Vagina (tissue), 2 donors: ENCODE measurements at places on chromosomes 4 and X. TPM values are rescaled to one million over a fixed set of nuclear protein-coding genes. Genes with fewer than 3 reads are reported as not detected.

DNA sequence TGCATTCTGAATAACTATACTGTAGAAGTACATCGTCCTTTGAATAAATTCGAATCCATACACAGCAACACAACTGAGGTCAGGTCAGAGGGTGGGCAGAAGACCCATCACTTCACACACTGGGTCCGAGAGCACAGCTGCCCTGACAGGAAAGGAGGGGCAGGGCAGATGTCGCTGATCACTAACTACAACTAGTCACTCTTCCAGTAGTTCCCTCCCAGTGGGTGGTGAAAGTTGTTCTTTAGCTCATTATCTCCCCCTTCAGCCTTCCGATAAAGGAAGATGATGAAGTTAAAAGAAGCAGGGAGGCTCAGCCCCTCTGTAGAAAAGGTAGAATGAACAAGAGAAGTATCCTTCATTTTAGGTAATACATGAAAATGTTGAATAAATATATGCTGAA is 278.9 kb downstream of the INPP4B start:
- DNase-seq = no peak

DNA sequence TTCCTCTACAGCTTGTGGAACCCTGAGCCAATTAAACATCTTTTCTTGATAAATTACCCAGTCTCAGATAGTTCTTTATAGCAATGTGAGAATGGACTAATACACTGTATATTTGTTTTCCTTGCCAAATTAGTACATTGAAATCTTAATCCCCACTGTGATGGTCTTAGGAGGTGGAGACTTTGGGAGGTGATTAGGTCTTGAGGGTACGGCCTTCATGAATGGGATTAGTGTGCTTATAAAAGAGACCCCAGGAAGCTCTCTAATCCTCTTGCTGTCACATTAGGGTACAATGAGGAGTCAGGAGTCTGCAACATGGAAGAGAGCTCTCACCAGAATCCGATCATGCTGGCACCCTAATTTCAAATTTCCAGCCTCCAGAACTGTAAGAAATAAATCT is 86.6 kb downstream of the TIGD2 start:
- DNase-seq = no peak

- no peak for DNase-seq
These were observed 99.6 kb downstream of the DHRSX start for GRCh38 chrX:2401201-2401589.

DNA sequence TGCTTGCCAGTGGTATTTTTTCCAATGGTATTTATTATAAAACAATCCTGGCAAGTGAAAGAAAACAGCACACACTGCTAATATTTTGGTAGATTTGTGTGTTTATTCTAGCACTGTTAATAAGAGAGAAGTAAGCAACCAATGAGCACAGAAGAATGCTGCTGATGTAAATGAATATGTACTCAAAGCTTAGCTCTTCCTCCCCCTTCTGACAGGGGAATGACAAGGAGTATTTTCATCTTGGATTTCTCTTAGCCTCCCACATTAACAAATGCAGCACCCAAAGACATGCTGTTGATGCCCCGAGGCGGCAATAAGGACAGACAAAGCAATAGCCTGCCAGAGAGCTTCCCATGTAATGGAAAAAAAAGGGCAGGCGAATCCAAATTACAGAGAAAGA is 18.6 kb downstream of the ARHGAP6 start:
- DNase-seq = no peak

- DNase-seq = no peak
These were observed 33.8 kb downstream of the TXK start for GRCh38 chr4:48100256-48100655.

DNA sequence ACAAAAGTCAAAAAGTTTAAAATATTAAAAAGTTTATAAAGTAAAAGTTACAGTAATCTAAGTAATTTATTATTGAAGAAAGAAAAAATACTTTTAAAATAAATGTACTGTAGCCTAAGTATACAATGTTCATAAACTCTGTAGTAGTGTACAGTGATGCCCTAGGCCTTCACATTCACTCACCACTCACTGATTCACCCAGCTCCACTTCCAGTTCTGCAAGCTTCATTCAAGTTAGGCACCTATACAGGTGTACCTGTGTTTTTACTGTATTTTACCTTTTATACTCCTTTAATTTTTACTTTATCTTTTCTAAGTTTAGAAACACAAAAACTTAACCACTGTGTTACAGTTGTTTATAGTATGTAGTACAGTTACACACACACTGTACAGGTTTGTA is 40.1 kb upstream of the AGA start:
- no peak for DNase-seq

DNA sequence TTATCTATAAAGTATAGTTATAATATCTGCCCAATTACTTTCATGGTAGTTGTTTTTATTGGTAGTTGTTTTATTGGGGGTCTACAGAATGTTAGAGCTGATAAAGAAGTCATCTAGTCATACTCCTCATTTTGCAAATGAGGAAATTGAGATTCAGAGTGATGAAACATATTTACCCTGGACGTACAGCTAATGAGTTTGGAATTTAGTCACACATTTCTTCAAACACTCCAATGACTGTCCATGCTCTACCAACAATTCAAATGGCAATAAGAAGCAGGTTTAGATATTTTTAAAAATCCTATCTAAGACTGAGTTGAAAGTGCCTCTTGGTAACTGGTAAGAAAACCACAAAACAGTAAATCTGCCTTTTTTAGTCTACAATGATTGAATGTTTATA is 98.2 kb downstream of the MAGEC1 start:
- DNase-seq = no peak

- no peak for DNase-seq
These were observed 33.9 kb upstream of the HPF1 start for GRCh38 chr4:169791527-169792156.

GRCh38 chrX:136318156-136318555 is 17.4 kb downstream of the ADGRG4 start:
- DNase-seq = no peak

DNA sequence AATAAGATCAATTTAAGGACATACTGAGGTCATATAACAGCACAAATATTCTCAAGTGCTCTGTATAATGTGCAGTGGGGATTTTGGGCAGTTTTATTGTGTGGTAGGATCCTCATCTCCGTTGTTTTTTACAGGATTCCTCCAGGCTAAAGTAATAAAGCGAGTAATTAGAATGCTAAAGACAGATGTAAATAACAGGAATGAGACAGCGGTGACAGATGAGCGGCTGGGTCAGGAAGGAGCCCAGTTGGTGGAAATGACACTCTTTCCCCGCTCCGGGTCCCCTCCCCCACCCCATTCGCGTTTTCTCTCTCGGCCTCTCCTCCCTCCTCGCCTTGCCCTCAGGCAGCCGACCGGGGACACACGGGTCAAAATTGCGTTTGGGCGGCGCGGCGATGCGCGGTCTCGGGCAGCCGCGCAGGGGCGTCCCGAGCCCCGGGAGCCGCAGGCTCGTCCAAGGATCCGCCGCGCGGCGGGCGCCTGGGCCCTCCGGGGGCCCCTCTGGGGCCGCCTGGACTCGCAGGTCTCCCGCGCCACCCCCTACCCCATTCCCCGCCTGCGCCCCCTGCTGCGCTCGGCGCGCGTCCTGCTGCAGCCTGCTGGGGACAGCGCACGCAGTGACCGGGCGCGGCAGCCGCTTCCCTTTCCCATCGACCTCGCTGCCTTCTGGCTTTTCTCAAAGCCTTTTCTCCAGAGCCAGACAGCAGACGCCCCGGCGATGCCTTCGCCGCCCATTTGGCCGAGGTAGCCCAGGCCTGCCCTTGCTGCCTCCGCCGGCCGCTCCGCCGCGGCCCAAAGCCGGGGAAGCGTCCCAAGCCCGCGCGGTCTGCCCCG is 16.2 kb downstream of the POU4F2 start:
- DNase-seq = no peak

GRCh38 chr4:176334066-176334465 is 14.3 kb downstream of the SPCS3 start:
- DNase-seq = no peak

DNA sequence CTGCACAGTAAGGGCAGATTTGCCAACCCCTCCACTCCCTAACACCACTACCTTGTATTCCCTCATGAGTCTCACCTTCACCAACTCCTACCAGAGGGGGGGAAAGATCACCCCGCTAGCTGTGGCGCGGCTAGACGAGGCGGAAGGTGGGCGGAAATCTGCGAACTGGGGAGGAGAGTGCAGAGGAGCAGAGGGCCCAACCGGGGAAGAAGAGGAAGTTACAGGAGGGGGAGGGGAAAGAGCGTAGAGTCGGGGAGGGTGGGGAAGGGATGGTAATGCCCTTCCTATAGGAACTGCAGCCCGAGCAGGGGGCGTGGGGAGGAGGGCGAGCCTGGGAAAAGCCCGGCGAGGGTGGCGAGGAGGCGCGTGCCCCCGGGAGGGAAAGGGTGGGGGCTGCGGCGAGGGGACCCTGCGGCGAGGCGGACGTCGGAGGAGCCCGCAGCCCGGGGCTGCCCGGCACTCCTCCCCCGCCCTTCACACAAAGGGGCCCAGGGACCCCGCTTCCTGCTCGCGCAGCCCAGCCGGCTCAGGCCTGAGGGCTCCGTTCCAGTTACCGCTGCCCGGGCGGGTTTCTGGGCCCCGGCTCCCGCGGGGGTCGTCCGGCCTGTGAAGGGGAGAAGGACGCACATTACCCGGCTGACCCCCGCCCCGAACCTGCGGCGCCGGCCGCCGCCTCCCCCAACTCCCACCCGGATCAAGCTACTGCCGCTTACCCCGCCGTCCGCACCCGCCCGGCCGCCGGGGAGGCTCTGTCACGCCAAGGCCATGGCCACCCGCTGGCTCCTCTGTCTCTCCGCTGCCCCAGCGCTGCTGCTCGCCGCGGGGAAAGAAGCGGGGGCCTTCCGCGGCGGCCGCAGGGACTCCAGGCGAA is 1.8 kb downstream of the RAP2C start:
- DNase-seq = no peak

- no peak for DNase-seq
These were observed 1034.5 kb upstream of the IGFBP7 start for GRCh38 chr4:58144721-58145120.

- no peak for DNase-seq
These were observed 591.2 kb downstream of the ZNF674 start for GRCh38 chrX:45954026-45954425.

- no peak for DNase-seq
These were observed 28.6 kb downstream of the KIAA0232 start for GRCh38 chr4:6811165-6811564.

GRCh38 chr4:127622921-127623796 is 9.6 kb upstream of the INTU start:
- DNase-seq = no peak

- no peak for DNase-seq
These were observed 110.4 kb downstream of the AFF1 start for GRCh38 chr4:87045234-87045558.

Gene FNIP2
- total RNA-seq = 25.3 TPM

Gene RTL3
- not detected for total RNA-seq

Gene SLC25A31
- total RNA-seq = not detected
